ENCODE measurements at places on chromosomes 6 and 20. TPM values are rescaled to one million over a fixed set of nuclear protein-coding genes. Genes with fewer than 3 reads are reported as not detected.

DNAJC5 gene
- 40.2 TPM for total RNA-seq

OR11A1 gene
- total RNA-seq: not detected

SLC32A1 gene
- not detected for total RNA-seq

TBXT gene
- not detected for total RNA-seq

RBCK1 gene
- total RNA-seq: 115 TPM

SLC16A10 gene
- total RNA-seq: not detected

CST2 gene
- total RNA-seq: not detected

HLA-DMA gene
- total RNA-seq: 1.0 TPM

All from epithelial cell of alveolus of lung (primary cell).